ENCODE measurements at places on chromosomes 16 and 17.

DNA sequence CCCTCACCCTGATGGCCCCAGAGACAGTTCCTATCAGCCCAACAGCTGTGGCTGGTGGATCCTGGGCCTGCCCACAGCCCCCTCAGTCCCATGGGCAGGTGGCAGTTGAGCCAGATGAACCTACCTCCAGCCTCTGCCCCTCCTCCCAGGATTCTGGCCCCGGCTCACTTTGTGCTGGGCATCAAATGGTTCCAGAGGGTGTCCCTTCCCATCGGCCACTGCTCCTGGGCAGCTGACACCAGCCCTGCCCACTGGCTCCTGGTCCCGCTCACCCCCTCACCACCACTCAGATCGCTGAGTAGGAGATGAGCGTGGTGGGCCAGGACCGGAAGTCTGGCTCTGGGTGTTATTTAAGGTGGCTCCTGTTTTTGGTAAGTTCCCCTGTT is 2.0 kb downstream of the TTYH2 start:
- no peak for DNase-seq

DNA sequence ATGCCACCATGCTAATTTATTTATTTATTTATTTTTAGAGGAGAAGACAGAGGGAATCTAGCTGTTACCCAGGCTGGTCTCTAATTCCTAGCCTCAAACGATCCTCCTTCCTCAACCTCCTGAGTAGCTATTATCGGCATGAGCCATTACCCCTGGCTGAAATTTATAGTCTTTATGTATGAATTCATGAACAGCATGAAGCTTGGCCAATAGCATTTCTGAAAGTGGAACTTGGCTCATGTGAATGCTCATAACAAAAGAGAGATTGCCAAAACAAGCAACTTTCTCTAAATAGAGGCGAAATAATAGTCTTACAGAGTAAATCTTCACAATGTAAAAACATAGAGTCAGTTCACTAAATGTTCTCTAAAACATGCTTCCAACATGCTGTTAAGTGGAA is 30.1 kb upstream of the SMURF2 start:
- no peak for DNase-seq

DNA sequence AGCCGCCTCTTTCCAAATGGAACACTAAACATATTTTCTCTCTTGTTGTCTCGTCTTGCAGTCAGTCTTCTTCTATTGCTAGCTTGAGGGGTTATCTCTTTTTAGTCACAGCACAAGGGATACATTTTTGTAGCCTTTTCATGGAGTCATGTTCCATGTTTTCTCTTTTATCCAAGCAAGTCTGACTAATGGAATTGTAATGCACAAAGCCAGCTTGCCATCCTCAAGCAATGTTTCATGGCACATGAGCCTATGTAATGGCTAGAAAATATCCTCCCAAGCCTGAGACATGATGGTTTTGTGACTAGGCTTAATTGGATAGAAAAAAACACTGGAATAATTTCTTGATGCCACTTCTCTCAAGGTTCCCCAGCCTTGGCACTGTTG is 414.6 kb upstream of the GOT2 start:
- no peak for DNase-seq

DNA sequence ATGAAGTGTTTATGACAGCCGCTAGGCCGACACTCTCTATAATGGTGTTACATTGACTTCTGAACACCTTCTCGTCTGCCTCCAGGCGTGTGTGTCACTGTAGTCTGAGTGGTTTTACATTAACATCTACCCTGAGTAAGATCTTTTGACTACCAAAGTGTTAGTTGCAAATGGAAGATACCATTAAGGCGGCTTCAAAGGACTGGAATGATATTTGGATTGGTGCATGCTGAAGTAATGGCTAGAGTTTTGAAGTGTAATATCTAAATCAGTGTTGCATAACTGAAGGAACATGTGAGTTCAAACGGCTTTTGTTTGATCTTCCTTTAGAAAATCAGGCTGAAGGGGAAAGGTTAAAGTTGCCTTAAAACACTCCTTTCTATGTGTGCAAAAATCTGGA is 52.2 kb downstream of the BCAS3 start:
- DNase-seq: no peak

- no peak for DNase-seq
These were observed 296.3 kb upstream of the AXIN2 start for GRCh38 chr17:65857718-65858117.

All from vagina (tissue), 2 donors.